SHP77 (cell line): ENCODE measurements at places on chromosomes 5 and 9.

DNA sequence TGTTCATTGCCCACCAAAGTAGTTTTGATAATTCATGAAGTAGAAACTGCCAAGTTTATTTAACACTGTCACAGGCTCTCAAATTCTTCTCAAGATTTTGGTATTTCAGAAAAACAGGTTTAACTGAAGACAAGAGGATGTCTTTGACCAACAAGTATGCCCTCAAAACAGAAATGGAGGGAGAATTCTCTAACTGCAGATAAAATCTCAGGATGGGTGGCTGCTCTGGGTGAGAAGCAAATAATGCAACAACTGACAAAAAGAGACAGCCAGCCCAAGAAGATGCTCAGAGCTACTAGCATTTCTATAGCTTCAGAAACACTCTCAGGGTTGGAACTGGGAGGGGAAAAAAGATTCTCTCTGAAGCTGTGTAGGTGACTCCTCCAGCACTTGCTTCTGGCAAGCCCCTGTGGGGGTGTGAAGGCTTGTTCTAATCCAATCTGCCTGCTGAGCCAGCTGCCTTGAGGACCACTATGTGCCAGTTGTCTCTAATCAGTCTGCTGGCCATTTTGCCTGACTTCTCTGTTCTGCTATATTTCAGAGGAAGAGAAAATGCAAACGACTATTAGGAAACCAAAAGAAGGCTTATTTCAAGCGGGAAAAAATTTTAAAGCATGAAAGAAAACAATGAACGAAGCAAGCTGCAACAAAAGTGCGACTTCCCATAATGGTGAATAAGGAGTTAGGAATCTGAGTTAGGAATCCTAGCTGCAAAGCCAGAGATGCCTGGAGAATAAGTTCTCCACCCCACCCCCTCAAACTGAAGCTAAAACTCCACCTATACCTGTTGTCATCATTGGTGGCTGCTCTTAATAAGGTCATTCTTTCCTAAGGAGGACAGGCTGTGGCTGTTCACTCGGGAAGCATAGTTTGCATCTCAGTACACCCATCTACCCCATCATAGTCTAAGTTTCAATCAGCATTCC lies 147.5 kb downstream of the GNAQ start:
- DNase-seq: no peak

GRCh38 chr9:113807173-113808061 lies 68.7 kb upstream of the ZNF618 start:
- peak; percentile 36 for DNase-seq

DNA sequence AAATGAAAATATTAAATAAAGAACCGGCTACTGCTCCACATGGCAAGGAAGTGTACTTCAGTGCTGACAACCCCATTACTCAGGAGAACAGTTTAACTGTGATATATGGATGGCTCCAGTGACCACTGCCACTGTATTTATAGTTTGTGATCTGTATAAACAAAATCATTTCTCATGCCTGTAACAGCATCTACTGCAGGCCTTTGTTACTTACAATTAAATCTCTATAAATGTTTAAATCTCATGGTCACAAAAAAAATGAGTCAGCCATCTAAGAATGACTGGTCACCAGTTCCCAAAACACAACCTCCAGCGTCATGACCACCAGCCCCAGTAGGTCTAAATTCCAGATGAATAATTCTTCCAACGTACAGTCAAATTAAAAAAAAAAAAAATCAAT lies 24.6 kb downstream of the SERINC5 start:
- DNase-seq: no peak

DNA sequence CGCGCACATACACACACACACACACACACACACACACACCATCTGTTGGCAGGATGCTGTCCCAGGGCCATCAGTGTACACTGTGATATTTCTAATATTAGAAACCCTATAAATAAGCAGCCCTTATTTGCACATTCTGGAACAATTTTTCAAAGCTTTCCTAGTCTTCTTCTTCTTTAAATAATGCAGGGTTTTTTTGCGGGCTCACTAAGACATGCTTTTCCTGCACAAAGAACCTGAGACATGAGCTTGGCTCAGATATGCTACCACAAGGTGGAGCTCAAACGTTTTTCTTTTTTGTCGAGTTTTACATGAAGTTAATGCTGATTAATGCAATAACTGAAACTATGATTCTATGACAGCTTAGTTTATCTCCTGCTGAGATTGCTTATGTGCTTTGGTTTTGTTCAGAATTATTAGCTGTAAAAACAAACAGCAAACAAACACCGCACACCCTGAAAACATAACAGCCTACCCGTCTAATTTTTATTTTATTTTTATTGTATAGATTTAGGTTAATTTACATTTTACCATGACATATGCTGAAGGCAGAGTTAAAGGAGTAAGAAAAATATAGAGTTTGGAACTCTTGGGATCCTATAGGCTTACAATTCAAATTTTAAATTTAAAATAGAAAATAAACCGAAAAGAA lies 95.8 kb downstream of the ALDH1A1 start:
- DNase-seq: peak; percentile 23

- DNase-seq: no peak
These were observed 6.1 kb downstream of the SAR1B start for GRCh38 chr5:134626369-134627014.

- DNase-seq: no peak
These were observed 239.9 kb upstream of the PANK3 start for GRCh38 chr5:168819004-168819621.
